Lower lobe of right lung (tissue), 2 donors: ENCODE measurements at places on chromosomes 1 and 21. TPM values are rescaled to one million over a fixed set of nuclear protein-coding genes. Genes with fewer than 3 reads are reported as not detected.

GRCh38 chr1:228472655-228473054 lies 14.5 kb upstream of the RNF187 start:
- peaks cover 39% of the 10 kb centered on the region for H3K27me3 ChIP-seq
- no peak overlapping the region for H3K4me3 ChIP-seq
- DNase-seq = no peak
- H3K36me3 ChIP-seq = no peaks in the 10 kb centered on the region
- H3K27ac ChIP-seq = no peak overlapping the region

GRCh38 chr1:78145105-78145580 lies 99.4 kb downstream of the GIPC2 start:
- no peaks in the 10 kb centered on the region for H3K36me3 ChIP-seq
- peaks cover 3% of the 10 kb centered on the region for H3K4me1 ChIP-seq
- no peak overlapping the region for H3K4me3 ChIP-seq
- H3K27me3 ChIP-seq = no peaks in the 10 kb centered on the region

GRCh38 chr1:204337036-204337429 lies 22.7 kb downstream of the PLEKHA6 start:
- no peak overlapping the region for H3K4me3 ChIP-seq
- DNase-seq = no peak
- no peaks in the 10 kb centered on the region for H3K4me1 ChIP-seq
- H3K27ac ChIP-seq = no peak overlapping the region
- H3K36me3 ChIP-seq = no peaks in the 10 kb centered on the region

RUNX3 gene
- total RNA-seq = 13.1 TPM
